NCI-H1436 treated with DMSO at 0.1 percent for 48 hours (cell line): ENCODE measurements at places on chromosomes 13 and 19.

- DNase-seq = no peak
Observed at GRCh38 chr19:3012621-3013262, 16.3 kb downstream of the TLE2 start.

DNA sequence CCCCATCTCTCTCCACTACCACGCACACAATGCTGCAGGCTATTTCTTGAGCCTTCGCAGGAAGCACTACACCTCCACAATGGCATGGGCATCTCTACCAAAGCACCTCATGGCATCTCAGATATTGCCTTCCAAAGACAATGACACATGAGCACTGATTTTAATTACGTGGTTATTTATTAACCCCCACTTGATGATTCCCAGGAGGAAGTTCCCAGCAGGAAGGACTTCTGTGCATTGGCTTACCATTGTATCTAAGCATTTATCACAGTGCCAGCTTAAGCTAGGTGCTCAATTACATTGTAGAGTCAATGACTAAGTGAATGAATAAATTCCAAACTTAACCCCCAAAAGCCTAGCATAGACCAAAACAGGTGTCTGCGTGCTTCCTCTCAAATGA lies 101.4 kb downstream of the ABCC4 start:
- DNase-seq = no peak

DNA sequence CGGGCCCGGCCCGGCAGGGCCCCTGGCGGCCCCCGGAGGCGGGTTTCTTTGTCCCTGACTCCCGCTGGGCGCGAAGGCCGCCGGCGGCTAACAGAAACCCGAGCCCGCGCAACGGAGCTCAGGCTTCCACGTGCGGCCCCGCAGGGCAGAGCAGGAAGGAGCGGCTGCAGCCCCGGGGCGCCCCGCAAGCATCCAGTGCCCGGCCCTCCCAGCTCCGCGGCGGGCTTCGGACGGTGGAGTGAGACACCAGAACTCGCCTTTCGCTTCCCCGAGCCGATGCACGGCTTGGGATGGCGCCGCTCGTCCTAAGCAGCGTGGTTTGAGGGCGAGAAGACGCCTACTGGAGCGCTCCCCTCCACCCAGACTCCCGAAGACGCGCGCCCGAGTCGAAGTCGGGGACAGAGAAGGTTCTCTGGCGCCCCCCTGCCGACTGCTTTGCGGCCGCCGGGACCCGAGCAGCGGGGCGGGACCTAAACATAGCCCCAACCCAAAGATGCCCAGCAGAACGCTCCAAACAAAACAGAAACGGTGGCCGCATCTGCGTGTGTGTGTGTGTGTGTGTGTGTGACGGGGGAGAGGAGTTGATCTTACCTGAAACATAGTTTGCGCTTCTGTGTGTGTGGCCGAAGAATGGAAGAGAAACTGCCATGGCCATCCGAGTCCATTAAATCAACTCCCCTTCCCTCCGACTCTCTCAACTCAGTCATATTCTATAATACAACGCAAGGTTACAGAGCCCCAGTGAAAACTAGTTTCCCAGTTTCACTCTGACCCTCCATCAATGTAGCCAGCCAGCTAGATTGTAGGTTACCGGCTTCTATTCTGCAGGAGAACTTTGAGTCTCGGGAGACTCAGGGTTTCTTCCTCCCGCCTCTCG lies 629 bp upstream of the FGF9 start:
- DNase-seq = no peak

DNA sequence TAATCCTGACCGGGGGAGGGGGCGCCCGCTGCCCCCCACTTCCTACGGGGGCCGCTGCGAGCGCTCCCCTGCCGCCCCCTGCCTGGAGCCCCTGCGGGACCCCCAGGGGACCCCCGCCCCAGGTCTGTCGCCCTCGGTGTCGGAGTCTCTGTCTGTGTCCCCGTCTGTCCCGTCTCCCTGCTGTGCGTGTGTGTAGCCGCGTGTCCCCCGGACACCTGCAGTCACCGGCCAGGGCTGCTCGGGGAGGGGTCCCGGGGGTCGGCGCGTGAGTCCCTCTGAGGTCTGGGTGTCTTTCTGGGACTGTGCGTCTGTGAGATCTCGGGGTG lies 7.7 kb upstream of the NFIC start:
- no peak for DNase-seq

- no peak for DNase-seq
Observed at GRCh38 chr13:28474491-28475134, 20.3 kb downstream of the FLT1 start.

GRCh38 chr19:45798995-45799517 lies 6.4 kb upstream of the DMWD start:
- DNase-seq = no peak

- no peak for DNase-seq
Observed at GRCh38 chr13:103386341-103386740, 320.1 kb upstream of the SLC10A2 start.

- DNase-seq = no peak
Observed at GRCh38 chr19:41457241-41457640, 14.3 kb downstream of the ERICH4 start.

DNA sequence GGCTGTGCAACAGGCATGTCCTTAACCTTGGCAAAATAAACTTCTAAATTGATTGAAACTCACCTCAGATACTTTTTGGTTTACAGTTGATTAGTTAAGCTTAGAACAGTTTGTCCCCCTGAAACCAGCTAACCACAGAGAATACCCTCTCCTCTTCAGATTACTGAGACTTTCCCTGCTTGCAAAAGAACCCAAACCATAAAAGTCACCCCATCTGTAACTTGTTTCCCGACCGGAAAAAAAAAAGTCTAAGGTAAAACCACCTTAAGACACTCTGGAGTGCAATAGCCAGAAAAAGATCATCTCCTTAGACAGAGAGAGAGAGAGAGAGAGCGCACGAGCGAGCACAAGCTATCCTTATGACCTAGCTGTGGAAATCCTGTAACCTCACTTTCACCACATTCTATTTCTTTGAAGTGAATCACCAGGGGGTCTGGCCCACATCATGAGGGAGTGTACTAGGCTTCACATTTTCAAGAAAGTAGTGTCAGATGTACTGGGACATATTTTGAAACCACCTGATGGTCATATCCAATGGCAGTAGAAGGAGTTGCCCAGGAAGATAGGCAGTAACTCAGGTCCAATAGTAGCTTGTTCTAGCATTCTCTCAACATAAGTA lies 11.1 kb upstream of the GTF2F2 start:
- DNase-seq = no peak

DNA sequence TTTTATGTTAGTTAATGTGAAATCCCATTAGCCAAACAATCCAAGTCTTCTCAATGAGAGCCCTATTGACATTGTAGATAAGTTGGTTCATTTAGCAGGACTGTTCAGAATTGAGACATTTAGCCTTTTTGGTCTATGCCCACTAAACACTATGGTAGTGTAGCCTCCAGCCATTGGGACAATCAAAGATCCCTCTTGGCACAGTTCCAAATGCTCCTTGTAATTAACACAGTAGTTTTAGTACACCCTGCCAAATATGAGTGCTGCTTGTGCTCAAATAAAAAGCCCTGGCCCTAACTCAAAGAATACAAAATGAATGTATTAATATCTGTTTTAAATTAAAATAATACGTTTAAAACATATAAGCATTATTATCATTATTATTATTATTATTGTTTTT lies 15.4 kb upstream of the FAM216B start:
- peak; percentile 0 for DNase-seq

DNA sequence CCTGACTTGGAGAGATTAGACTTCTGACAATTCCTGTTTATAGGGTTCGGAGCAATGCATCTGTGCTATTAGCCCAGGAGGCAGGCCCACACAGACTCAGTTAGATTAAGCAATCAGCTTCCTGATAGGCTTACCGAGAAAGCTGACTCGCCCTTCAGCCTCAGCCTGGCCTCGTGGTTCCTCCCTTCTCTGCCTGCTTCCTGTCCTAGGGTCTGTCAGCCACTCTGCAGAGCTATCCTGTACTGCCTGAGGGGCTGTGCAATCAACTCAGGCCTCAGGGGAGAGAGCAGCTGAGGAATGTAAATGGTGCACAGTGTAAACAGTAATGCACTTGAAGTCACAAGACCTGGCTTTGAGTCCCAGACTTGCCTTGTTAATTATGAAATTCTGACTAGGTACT lies 30.7 kb downstream of the HTR2A start:
- DNase-seq = no peak

DNA sequence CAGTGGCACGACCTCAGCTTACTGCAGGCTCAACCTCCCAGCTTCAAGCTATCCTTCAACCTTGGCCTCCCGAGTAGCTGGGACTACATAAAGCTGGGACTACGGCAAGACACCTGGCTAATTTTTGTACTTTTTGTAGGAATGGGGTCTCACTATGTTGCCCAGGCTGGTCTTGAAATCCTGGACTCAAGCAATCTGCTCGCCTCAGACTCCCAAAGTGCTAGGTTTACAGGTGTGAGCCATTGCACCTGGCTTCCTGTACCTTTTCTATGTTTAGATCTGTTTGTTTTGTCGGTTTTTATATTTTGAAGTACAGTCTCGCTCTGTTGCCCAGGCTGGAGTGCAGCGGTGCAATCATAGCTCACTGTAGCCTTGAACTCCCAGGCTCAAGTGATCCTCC lies 17.5 kb upstream of the TICAM1 start:
- no peak for DNase-seq

DNA sequence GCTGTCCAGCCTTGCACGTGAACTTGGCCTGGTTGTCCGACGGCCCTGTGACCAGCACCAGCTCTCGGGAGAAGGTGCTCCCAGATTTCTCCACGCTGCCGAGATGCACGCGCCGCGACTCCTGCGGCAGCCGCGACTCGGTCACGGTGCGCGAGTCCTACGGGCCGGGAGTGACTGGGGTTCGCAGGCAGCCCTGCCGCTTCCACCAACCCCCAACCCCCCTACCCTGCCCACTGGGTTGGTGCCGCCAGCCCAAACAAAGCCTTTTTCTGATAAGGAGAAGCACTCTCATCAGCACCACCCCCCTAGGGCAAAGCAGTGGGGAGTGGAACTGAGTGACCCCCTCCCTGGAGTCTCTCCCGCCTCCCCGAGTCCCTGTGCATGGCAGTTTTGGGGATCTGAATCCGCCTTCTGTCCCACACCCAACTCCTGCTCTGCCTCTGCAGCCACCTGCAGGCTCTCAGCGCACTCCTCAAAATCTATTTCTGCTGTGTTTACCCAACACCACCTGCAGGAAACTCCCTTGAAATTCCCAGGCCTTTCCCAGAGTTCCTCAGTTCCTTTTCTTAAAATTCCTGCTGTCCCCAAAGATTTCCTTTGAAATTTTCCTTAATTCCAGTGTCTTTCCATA lies 6.2 kb downstream of the NPHS1 start:
- no peak for DNase-seq

DNA sequence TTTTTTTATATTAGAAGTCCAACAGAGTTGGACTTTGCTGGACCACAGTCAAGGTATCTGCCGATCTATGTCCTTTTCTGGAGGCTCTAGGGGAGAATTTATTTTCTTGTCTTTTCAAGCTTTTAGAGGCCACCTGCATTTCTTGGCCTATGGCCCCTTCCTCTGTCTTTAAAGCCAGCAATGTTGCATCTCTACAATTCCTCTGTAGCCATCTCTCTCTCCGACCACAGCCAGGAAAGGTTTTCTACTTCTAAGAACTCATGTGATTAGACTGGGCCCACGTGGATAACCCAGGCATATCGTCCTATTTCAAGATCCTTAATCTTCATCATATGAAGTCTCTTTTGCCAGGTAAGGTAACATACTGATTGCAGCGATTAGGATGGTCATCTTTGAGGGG lies 43.5 kb upstream of the RGCC start:
- no peak for DNase-seq

DNA sequence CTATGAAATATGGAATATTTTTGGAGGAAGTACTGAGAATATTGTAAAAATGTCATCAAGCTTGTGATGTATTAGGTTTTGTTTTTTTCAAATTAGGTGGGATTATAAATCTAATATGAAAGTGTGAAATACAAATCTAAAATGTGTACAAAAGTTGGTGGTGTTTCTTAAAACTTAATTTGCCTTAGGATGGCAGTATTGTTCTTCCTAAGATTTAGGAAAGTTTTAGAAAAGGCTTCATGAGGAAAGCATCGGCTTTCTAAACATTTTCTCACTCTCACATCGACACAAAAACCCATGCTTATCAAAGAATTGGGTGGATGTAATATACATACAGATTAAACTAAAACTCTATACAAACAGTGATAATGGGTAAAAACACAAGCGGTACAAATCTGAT lies 972.0 kb upstream of the PCDH20 start:
- DNase-seq = no peak

DNA sequence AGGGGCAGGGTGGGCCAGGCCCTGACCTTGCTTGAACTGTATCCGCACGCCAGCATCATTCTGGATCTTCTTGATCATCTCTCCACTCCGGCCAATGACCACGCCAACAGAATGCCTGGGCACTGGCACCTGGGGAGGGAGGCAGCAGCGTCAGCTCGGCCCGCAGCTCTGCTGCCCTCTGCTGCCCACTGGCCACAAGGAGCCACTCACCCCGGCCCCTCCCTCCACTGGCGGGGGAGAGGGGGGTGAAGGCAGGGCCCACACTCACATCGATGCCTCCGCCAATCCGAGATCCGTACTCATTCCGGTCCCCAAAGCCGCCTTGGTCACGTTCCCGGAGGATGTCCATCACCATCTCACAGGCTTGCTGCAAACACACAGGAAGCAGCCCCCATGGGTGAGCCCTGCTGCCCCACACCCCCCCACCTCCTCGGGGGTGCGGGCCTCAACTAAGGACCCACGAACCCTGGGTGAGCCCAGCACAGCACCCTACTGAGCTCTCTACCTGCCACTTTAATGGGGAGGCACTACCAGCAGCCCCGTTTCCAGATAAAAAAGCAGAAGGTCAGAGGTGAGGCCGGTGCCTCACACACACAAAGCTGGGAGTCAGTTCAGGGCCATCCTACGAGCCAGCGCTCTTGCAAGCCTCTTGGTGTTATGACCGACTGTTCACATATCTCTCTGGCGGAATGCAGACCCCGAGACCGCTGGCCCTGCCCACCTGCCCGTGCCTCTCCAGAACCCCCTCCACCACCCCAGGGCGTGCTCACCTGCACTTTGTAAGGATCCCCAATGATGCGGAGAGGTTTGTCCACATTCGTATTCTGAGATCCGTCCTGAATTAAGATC lies 6.7 kb downstream of the KHSRP start:
- no peak for DNase-seq
